ENCODE measurements at places on chromosomes 11 and 22. TPM values are rescaled to one million over a fixed set of nuclear protein-coding genes. Genes with fewer than 3 reads are reported as not detected.

DNA sequence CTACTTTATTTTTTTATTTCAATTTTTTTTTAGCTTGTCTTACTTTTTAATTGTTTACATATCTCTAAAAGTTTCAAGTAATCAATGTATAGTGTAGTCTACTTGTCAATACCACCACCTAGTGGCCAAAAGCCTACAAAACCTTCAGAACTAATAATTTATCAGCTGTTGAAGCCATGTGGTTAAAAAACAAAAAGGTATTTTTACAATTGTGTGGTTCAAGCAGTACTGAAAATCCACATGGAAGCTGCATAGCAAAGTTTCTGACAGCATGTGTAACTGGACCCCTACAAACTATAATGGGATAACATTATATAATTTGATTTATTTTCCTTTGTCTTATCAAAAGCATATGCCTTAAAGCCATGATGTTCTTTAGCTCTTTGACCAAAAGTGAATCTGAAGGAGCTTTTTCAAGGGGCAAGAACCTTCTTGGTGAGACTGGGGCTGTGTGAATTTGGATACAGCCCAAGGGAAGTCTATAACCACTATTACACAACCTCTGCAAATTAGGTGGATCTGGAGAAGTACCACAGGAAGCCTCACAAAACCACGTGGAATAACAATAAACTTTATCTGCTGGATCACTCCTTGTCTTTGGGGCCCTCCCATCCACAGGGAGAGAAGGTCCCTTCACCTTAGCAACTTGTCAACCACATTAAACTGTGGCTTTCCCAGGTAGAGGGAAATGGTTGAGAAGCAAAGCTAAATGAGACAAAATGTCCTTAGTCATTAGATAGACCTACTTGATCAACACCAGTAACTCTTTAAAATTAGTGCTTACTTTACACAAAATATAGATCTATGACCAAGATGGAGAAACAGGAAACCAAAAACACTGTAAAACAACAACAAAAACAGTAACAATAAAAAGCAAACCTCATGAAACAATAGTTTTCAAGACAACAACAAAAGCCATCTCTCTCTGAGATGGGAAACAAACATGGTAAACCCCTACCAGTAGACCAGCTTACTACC is 9.9 kb downstream of the NARS2 start:
- H3K27me3 ChIP-seq, result no peaks in the 10 kb centered on the region
- H3K27ac ChIP-seq, result no peak overlapping the region
- peaks cover 78% of the 10 kb centered on the region for H3K36me3 ChIP-seq
- H3K4me3 ChIP-seq, result no peak overlapping the region

DNA sequence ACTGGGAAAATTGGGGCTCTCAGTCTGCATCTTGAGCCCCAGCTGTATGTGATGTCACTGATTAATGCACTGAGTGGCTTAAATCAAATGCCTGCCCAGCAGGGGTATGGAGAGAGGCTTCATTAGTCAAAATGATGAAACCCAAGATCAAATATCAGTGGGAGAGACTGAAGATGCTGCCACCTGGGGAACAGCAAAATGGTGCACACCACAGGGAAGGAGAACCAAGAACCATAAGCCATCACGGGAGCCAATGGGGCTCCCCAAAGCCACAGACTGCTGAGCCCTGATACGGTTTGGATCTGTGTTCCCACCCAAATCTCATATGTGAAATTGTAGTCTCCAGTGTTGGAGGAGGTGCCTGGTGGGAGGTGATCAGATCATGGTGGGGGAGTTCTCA is 85.6 kb downstream of the CTTN start:
- H3K36me3 ChIP-seq, result no peaks in the 10 kb centered on the region
- no peak for DNase-seq
- H3K27ac ChIP-seq, result no peak overlapping the region
- H3K4me3 ChIP-seq, result no peak overlapping the region

GRCh38 chr22:37137903-37138665 is 11.6 kb downstream of the IL2RB start:
- no peak overlapping the region for H3K27ac ChIP-seq
- H3K36me3 ChIP-seq, result no peaks in the 10 kb centered on the region
- no peaks in the 10 kb centered on the region for H3K4me1 ChIP-seq
- no peak for DNase-seq
- no peak overlapping the region for H3K4me3 ChIP-seq
- H3K27me3 ChIP-seq, result no peaks in the 10 kb centered on the region

GRCh38 chr11:66328031-66328301 is 8.3 kb downstream of the RIN1 start:
- DNase-seq, result no peak
- H3K36me3 ChIP-seq, result no peaks in the 10 kb centered on the region
- no peak overlapping the region for H3K27ac ChIP-seq
- peaks cover 2% of the 10 kb centered on the region for H3K4me1 ChIP-seq

Gene HEPHL1
- not detected for total RNA-seq

- H3K27ac ChIP-seq, result no peak overlapping the region
- no peak overlapping the region for H3K4me3 ChIP-seq
- H3K27me3 ChIP-seq, result no peaks in the 10 kb centered on the region
- no peaks in the 10 kb centered on the region for H3K36me3 ChIP-seq
- H3K4me1 ChIP-seq, result no peaks in the 10 kb centered on the region
- DNase-seq, result no peak
Observed at GRCh38 chr11:65802841-65803240, 16.0 kb downstream of the OVOL1 start.
